Stimulated activated CD8-positive, alpha-beta memory T cell treated with anti-CD3 and anti-CD28 coated beads, Interleukin-15, amount 100 ng/mL, for 24 hours (primary cell): ENCODE measurements at places on chromosomes 11 and 22.

DNA sequence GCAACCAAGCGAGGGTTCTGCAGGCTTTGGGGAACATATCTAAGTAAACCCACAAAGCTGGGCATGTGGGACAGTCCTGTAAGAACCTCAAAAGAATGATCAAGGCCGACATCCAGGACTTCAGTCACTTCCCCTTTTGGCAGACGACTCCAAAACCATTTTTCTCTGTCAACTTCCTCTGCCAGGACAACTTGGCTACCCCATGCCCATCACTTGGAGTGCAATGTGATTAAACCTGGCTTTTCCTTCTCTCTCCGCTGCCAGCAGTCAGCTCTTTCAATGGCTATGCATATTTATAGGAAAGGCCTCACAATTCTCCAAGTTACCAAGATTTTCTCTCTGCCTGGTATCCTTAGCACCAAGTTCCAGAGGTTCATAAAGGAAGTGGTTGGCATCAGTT lies 78.9 kb downstream of the C11orf58 start:
- no peak for DNase-seq

DNA sequence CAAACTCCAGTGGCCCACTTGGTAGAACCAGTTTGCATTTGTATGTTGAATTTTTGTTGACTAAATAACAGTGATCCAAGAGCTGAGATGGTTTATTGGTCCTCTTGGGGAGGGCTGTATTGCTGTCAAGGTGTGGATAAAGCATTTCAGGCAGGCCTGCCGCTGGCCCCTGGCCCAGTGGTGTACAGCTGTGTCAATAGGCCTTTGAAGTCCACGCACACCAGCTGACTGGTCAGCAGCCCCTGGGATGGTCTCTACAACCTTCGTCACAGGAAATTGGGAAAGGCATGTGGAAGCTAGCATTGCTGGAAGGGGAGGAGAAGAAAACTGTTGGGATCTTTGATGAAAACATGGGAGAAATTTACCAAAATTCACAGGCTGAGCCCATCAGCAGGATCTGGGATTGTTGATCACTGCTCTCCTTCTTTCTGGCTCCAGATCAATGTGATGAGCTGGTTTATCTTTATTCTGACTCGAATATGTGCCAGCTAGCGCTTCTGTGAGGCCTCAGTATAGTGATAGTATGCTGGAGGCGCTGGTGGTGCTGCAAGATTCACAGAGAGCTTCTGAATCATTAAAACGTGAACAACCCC lies 12.5 kb upstream of the E2F8 start:
- no peak for DNase-seq

- DNase-seq = no peak
Observed at GRCh38 chr11:36485298-36486002, 24.6 kb downstream of the TRAF6 start.

GRCh38 chr11:83612891-83613766 lies 327.0 kb upstream of the CCDC90B start:
- DNase-seq = no peak

GRCh38 chr11:92829121-92829520 lies 140.3 kb upstream of the MTNR1B start:
- no peak for DNase-seq

DNA sequence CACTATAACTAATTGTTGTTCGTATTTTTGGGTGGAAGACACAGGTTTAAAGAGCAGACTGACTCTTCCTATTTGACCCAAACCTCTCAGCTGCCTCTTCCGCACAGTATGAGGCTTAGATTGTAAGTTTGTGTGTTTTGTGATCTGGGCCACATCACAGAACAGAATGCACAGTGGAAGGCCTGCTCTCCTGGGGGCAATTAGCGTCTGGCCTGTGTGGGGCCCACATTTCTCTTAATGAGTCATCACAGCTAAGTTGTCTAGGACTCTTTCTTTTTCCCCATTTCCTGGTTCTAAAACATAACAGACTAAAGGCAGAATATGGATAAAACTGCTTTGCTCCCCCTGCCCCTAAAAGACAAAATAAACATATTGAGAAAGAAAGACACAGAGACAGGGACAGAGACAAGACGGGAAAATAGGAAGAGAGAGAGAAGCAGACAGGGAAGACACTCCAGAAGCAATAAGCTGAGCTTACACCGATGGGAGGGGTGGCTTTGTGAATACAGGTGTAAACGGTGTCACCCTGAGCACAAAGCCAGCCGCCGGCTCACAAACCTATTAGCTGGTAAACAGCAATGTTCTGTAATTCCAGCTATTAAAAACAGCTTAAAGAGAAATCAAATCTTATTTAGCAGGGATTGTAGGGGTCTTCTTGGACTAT lies 127.4 kb upstream of the OPCML start:
- DNase-seq = no peak

DNA sequence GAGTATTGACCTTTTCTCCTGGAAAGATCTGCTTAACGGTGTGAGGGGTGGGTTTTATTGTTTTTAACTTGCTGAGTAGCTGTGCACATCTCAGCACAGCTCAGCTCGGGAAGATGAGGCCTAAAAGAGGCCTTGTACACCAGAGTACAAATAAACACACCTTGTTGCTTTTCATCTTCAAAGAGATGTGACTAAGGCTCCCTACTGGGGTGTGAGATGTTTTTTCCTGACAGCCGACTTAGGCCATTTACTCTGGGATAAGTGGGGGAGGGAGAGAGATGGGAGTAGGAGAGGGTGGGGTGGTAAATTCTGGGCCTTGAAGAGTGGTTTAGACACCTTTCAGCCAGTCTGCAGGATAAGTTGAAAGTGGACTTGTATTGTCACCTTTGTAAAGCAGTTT lies 2.9 kb downstream of the LDLRAD3 start:
- DNase-seq = no peak

GRCh38 chr11:27443746-27444507 lies 28.7 kb downstream of the LGR4 start:
- no peak for DNase-seq

GRCh38 chr11:133824593-133824992 lies 20.7 kb downstream of the SPATA19 start:
- DNase-seq = no peak

DNA sequence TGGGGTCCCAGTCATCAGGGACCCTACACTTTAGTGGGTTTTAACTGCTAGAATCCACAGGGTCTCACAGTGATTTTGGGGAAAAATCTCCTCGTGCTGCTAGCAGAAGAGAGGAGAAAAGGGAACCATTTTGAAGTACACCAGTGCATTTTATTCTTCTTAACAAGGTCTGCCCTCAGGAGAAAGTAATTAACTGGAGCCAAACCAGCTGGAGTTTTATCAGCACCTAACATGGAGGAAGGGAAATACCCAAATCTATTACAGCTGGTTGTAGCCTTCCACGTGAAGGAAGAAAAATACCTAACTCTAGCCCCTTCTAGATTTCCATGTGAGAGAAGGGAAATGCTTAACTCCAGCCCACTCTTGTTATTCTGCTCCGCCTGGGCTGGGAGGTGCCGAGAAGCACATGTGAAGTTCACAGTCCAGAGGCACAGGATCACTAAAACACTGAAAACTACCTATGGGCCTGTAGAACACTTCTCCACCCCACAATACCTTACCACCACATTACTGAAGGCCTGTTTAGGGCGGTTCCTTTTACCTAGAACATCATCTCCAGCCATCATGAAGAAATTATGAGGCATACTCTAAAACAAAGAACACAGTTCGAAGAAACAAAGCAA lies 31.3 kb upstream of the TEAD1 start:
- DNase-seq = no peak

DNA sequence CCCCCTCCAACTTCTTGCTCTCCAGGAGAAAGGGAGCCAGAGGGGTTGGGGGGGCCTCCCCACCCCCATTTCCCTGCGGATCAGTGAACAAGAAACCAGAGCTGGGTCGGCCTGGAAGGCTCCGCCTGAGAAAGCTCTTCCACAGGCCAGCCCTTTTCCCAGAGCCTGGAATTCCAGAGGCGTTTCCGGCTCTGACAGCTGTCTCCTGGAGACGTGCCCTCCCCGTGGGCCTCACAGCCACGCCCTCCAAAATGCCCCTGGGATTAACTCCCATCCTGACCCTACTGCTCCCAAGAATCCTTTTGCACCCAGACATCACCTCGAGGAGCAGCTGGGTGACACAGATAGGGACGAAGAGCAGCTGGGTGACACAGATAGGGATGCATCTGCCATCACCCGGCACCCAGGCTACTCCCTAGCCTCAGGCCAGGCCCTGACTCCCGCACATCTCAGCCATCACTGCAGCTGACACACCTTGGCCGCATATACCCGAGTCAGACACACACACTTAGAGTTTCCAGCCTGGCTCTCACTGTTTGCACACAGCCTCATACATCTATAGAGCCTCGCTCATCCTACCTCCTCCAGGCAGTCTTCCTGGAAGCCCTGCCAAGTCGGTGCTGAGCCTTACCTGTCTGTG lies 7.6 kb upstream of the CDC42EP1 start:
- DNase-seq = no peak

- DNase-seq = no peak
Observed at GRCh38 chr11:127651175-127651887, 650.8 kb upstream of the KIRREL3 start.

DNA sequence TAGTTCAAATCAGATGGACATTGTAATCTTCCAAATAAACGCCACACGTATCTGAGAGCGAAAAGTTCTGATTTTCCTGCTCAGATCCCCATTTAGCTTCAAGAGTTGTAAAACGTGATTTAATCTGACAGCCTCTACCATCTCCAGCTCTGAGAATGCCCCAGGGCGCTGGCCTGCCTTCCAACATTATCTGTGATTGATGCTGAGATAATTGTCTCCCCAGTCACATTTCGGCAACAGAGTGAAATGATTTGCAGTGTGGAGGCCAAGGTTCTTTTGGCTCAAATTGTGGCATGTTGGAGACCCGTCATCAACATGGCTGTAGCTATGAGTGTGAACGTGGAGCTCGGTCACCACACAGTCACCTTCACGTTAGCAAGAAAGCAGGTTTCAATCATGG lies 283.4 kb downstream of the BRD1 start:
- DNase-seq = no peak

DNA sequence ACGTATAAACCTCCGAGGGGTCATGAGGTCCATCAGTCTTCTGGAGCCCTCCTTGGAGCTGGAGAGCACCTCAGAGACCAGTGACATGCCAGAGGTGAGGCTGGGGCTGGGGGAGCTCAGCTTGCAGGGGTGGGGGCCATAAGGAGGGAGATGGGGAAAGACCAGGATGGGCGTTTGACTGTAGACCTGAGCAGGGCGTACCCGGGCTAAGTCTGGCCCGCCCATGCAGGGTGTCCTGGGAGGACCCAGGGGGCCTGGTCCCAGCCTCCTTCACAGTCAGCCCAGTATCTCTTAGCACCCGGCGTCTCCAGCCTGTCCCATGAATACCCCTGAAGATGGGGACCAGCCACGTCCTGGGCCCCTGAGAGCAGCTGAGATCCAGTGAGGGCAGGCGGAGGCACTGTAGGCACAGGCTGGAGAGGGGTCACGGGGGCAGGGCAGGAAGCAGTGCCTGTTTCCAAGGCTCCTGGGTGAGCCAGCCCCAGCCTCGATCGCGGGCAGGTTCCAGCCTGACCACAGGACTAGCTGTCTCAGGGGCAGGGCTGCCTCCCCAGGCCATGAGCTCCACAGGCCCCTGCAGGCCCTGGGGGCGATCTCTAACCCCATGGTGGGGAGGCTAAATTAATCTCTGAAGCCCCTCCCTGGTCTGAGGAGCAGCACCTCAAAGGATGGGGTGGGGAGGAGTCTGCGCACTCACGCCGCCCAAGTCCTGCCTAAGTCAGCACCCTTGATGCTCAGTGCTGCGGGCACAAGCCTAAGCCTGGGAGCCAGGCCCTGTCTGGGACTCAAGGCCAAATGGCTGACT lies 7.1 kb downstream of the SSH3 start:
- DNase-seq = no peak

DNA sequence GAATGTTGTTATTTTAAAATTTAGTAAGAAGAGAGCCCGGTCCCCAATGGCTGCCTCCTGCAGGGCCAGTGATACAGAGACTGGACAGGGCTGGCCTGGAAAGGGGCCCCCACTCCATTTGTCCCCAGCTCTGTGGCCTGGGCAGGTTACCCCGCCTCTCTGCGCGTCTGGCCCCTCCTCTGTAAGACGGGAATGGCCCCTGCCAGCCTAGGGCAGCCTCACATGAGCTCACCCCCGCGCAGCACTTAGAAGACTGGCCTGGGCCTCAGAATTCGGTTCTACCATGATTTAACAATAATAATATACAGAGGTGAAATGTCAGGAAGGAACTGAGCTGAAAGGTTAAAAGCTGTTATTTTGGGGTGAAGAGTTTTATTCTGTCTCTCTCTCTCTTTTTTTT lies 1.3 kb downstream of the APOBEC3G start:
- no peak for DNase-seq

- DNase-seq = no peak
Observed at GRCh38 chr11:20274031-20274430, 89.5 kb upstream of the HTATIP2 start.

DNA sequence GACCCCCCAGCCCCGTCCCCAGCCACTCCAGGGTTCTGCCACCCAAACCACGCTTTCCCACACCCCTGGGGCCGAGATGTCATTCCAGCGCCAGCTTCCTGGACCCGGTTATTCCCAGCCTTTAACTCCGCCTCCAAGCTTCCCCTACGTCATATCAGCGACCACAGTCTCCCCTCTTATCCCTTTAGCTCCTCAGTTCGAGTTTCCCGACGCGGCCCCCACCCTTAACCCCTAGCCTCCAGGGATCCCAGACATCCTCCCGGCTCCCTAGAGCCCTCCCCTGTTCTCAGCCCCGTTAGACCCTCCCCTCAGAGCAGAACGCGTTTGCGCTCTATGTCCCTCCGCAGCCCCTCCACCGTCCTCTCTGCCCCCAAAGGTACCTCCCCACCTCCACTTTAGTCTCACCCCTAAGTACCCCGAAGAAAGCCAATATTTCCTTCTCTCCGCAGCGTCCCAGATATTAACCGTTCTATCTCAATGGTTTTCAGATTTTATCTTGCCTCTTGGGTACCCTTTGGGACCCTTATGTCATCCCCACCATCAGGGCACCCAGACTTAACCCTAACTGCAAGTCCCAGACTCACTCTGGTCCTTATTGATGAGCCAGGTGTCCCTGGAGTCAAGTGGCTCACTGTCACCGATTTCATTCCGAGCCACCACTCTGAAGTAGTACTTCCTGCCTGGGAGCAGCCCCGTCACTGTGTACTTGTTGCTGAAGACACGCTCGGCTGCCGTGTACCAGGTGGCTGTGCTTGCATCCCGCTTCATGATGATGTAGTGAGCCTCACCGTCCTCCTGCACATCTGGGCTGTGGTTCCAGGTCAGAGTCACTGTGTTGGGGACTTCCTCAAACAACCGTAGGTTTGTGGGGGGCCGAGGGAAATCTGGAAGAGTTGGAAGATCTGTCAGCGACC lies 8.0 kb downstream of the TMEM86A start:
- DNase-seq = no peak

GRCh38 chr11:133409799-133410198 lies 122.5 kb downstream of the OPCML start:
- no peak for DNase-seq

- no peak for DNase-seq
Observed at GRCh38 chr11:72821221-72821919, 7.2 kb downstream of the ATG16L2 start.

- DNase-seq = no peak
Observed at GRCh38 chr22:37703906-37704305, 7.1 kb downstream of the TRIOBP start.

DNA sequence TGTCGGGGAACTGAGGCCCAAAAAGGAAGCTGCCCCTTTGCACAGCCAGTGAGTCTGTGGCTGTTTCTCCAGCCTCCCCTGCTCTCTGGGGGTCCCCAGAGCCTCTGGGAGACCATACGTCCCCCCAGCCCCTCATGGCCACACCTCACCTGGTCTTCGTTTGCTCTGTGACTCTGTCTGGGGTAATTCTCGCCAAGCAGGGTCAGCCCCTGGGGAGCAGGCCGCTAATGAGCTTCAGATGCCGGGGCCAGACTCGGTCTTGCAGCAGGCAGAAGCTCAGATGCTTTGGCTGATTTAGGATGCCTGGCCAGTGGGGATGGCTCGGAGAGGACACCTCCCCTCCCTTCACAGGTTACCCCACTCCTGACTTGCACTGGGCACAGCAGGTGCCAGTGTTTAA lies 24.1 kb upstream of the WNT11 start:
- DNase-seq = no peak
